Mucosa of gallbladder (tissue), 1 donor: ENCODE measurements at places on chromosomes 7 and 10. TPM values are rescaled to one million over a fixed set of nuclear protein-coding genes. Genes with fewer than 3 reads are reported as not detected.

METTL27 gene
- total RNA-seq = 3.1 TPM

CFAP58 gene
- total RNA-seq = 0.12 TPM

CALHM1 gene
- total RNA-seq = not detected

SEMA4G gene
- total RNA-seq = 55.1 TPM

CYP26A1 gene
- total RNA-seq = not detected

TMEM130 gene
- 0.26 TPM for total RNA-seq

ANKIB1 gene
- total RNA-seq = 55.9 TPM

UTF1 gene
- total RNA-seq = not detected

ZNF804B gene
- total RNA-seq = not detected

CALML5 gene
- not detected for total RNA-seq

SYT15B gene
- 0.23 TPM for total RNA-seq

GRCh38 chr10:11870900-11871400, 47.8 kb downstream of the PROSER2 start:
- no peak for DNase-seq

GRCh38 chr7:105011831-105012502, 2.0 kb upstream of the KMT2E start:
- DNase-seq = no peak

GRCh38 chr10:79367426-79368189, 20.3 kb downstream of the PPIF start:
- no peak for DNase-seq

DNA sequence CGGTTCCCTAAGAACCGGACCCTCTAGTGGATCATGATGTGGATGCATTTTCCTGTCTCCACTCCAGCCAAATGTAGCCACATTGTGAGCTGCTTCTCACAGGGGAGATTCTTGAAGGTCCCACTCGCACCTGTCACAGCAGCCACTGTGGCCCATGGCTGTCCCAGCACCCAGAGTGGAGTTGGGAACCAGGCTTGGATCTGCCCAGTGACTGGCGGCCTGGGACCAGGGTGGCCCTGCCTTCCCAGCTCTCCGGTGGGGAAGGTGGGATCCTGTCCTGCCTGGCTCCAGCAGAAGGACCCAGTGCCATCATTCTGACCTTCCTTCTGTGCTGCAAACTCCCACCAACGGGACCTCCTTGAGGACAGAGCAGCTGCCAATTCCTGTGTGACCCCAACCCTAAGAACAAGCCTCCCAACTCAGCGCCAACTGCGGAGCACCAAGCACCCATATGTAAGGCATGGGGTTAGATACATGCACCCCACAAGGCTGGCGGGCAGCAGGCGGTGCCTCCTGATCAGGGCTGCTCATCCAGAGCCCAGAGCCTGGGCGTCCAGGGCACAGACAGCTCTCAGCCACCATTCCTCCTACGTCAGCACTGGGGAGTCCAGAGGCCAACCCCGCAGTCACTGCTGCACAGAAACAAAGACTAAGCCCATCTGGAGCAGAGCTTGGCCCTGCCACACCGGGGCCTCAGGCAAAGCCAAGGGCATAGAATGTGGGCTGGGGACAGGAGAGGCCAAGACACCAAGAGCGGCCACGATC, 28.8 kb downstream of the EBF3 start:
- DNase-seq = no peak

GRCh38 chr10:90018819-90019218, 317.4 kb downstream of the KIF20B start:
- DNase-seq = no peak

GRCh38 chr7:28149291-28150101, 31.1 kb downstream of the JAZF1 start:
- no peak for DNase-seq

GRCh38 chr10:93826355-93826754, 67.4 kb upstream of the SLC35G1 start:
- DNase-seq = no peak

GRCh38 chr10:28713626-28714352, 36.5 kb downstream of the BAMBI start:
- DNase-seq = no peak

DNA sequence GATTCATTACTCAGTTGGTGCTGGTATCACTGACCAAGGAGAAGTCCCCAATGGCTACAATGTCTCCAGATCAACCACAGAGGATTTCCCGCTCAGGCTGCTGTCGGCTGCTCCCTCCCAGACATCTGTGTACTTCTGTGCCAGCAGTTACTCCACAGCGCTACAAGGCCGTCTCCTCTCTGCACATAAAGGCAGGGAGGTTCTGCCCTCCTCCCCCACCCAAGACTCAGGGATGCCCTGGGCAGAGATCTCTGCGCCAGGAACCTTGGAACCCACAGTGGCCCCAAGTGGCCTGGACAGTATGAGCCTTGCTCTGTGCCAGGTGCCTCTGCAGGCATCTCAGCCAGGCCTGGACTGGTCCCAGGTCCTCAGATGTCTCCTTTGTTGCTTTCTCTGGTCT, 193.4 kb upstream of the PRSS58 start:
- no peak for DNase-seq

GRCh38 chr10:69446650-69447151, 4.6 kb upstream of the TSPAN15 start:
- peak; percentile 55 for DNase-seq

DNA sequence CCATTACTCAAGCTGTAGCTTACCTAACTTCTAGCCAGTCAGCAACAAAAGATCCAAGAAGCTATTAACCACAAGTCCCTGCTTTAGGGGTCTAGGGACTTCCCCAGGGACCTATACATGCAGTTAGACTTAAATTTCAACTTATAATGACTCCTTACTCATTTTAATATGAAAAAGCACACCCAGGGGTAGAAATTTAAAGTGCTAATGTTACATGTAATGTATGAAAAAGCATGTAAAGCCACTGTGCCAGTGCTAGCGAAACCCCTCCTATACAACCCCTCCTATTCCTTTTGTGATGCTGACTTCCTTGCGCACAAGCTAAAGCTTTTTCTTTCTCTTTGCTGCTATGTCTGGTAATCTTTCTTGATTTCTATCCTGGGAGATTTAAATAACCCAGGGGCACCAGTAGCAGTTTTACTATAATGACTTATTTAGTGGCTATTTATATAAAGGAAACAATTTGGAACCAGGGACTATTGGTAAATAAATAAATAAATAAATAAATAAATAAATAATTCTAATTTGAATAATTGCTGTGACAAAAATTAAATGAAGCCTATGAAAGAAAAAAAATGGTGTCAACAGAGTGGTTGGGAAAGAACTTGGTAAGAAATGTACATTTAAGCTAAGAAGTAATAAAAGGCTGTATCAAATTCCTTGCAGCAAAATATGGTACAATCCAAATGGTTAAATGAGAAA, 110.5 kb upstream of the MAGI2 start:
- DNase-seq = no peak

- DNase-seq = no peak
Observed at GRCh38 chr10:126940670-126941310, 35.6 kb downstream of the DOCK1 start.

GRCh38 chr7:148241700-148242293, 348.8 kb upstream of the C7orf33 start:
- no peak for DNase-seq

DNA sequence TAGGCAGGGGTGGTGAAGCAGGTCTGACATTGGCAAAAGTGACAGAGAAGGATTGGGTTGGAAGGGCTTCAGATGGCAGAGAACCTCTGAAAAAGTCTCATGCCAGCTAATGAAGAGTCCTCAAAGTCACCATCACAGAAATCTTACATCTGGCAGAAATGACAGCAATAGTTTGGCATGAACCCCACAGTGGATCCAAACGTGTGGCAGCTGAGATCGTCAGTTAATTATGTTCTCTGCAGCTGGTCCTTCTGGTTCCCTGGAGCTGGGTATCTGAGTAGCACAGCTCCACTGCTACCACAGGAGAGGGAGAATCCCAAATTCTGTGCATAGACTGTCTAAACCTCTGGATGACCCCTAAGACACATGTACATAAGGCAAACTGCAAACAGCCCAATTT, 73.4 kb downstream of the ALOX5 start:
- DNase-seq = no peak

GRCh38 chr7:70306173-70306572, 707.9 kb downstream of the AUTS2 start:
- DNase-seq = no peak

DNA sequence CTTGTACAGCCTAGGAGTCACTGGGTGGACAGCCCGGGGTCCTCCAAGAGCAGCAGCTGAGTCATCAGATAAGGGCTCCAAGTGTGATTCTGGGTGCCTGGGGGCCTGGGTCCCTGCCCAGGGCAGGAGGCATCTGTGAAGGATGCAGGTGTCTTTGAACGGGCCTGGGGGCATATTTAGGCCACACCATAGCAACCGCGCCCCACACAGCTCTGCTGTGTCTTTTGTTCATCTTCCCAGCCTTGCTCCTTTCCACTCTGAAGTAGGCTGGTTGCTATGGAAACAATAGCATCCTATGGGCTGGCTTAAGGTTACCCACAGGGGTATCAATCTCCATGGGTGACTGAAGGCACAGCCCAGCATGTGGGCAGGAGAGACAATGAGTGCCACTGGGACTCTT, 324.7 kb downstream of the TCERG1L start:
- no peak for DNase-seq

DNA sequence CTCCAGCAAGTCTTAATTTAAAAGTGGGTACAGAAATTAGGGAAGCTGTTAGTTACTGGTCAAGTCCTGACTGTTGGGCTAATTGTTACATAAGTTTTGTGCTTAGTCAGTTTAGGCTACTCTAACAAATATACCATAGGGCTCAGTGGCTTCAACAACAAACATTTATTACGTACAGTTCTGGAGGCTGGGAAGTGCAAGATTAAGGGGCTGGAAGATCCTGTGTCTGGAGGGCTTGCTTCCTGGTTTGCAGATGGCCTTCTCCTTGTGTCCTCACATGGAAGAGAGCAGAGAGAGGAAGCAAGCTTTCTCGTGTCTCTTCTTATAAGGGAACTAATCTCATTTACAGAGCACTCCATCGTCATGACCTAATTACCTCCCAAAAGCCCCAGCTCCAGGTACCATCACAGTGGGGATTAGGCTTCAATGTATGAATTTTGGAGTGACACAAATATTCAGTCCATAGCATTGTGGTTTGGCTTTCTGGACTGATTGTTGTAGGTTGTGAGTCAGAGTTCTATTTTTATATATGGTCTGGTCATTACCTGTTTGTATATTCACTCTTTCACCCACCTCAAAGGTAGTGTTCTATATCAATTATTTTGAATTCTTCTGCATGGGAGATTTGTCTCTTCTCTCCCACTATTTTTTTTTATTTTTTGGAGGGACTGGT, 17.1 kb downstream of the ST7 start:
- DNase-seq = no peak

DNA sequence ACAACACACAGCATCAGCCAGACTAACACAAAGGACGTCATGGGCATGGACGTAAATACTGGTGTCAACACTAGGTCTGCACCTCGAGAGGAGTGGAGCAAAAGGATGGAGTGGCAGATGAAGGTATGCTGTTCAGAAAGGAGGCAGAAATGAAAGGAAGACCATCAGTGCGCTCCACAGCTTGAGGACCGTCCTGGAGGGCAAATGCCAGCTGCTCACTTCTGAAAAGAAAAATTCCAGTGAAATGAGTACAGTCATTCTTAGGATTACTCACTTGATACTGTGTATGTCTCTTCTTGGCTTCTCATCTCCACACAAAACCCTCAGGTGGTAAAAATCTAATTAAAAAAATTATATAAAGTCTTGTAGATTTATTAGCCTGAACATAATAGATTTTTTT, 44.8 kb downstream of the EGFR start:
- no peak for DNase-seq

DNA sequence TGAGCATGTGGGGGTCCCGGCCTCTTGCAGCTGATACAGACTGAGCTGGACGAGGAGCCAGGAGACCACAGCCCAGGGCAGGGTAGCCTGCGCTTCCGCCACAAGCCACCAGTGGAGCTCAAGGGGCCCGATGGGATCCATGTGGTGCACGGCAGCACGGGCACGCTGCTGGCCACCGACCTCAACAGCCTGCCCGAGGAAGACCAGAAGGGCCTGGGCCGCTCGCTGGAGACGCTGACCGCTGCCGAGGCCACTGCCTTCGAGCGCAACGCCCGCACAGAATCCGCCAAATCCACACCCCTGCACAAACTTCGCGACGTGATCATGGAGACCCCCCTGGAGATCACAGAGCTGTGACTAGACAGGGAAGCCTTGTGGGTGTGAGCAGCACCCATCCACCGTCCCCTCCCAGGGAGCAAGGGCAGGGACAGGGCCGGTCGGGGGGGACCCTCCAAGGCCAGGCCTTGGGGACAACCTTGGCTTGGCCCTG, 36.1 kb downstream of the PSAP start:
- DNase-seq = no peak

- no peak for DNase-seq
Observed at GRCh38 chr7:69910150-69910549, 311.9 kb downstream of the AUTS2 start.

- DNase-seq = no peak
Observed at GRCh38 chr10:5040781-5041470, 37.3 kb upstream of the AKR1C2 start.

- no peak for DNase-seq
Observed at GRCh38 chr7:70739646-70740210, 392.2 kb upstream of the GALNT17 start.

- DNase-seq = no peak
Observed at GRCh38 chr7:44965441-44965903, 13.3 kb downstream of the MYO1G start.

- DNase-seq = no peak
Observed at GRCh38 chr10:119852822-119853221, 19.8 kb downstream of the MCMBP start.

- no peak for DNase-seq
Observed at GRCh38 chr10:4784667-4785333, 41.2 kb upstream of the AKR1E2 start.
